CD4-positive, alpha-beta T cell treated with Interleukin-15 for 4 hours (primary cell): ENCODE measurements at places on chromosomes 2 and 18.
A peak's percentile ranks its signal among the peaks of the same experiment; 100 is the strongest.

DNA sequence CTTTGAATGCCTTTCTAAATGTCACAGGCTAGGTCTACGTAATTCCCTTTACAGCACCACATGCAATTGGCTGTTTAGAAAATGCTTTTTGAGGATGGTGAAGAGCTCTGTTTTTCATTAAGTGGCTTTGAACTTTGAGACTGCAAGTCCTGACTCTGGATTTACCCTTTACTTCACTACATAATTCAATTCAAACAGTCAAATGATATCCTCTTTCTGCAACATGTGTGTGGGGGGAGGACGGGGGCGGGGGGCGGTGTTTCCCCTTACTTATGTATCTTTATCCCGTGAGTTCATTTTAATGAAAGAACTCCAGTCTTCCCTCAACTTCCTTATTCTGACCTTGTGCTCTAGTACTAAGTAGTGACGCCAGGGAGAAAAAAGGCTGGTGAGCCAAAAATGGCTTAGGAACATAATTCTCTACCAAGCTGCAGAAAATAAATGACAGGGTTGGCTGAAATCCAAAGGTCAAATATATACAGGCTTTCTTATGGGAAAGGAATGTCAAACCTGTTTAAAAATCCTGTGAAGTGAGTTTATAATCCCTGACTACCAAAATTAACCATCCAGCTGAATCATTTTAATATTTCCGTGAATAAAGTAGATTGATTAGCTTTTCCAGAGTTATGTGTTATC is 119.6 kb downstream of the SLC8A1 start:
- DNase-seq, result no peak

DNA sequence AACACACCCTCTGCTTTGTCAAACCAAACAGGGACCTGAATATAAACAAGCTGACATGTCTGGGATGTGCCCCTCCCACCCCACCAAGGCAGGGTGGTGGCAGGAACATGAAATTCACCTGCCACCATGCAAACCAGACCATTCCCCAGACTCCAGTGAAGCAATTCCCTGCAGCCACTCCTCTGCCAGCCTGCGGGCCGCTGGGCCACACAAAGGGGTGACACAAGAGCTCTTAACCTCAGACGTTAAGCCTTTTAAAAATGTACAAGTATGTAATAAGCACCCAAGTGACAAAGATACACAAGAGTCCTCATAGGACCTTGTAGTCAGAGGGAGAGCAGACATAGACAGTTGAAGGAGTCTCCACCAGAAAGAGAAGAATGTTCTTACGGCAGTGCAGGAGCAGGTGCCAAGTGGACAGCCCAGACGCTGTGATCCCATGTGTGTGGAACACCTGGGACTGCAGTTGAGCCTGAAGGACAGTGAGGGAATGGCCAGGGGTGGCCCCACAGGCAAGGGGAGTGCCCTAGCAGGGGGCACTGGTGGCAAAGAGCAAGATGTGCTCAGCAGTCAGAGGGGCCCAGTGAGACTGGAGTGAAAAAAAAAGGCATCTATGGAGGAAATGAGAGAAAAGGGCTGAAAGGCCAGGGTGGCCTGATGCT is 36.9 kb downstream of the CRACDL start:
- DNase-seq, result no peak

DNA sequence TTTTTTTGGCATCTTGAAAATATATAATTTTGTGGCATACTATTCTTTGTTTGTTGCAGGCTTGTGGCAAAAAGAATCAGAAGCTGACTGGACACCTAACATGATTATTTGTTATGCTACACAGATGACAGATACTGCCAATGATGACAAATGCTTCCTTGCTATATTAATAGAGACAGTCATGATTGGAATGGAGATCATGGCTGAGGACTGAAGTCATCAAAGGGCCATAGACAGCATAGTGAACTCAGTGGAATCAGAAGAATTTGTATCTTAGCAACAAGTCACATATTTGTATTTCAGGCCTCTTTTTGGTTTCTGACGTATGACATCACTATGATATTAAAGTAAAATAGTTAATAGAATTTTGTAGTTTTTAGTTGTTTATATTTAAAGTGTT is 1003.8 kb upstream of the DDX18 start:
- no peak for DNase-seq

DNA sequence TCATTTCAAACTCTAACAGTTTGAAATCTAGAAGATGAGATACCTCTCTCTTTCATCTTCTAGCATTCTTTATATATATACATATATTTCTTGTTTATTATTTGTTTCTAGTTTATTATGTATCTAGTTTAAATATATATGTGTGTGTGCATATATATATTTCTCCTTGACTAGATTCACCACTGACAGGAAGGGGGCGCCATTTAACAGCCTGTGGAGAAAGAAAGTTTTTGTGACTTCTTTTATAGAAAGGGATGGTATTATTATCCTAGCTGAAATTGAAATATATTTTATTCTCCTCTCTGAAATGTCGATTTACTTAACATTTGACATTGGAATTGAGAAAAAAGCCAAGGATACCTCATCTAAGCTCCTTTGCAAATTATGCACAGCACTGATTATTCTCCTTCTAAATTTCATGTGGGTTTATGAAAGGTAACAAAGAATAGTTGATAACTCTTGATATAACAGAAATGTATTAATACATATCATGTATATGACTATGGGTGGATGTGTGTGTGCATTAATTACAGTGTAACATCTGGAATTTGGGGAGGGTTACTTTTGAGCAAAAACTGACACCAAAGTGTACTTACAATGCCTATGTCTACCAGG is 160.7 kb upstream of the NT5C1B start:
- peak; percentile 18 for DNase-seq

DNA sequence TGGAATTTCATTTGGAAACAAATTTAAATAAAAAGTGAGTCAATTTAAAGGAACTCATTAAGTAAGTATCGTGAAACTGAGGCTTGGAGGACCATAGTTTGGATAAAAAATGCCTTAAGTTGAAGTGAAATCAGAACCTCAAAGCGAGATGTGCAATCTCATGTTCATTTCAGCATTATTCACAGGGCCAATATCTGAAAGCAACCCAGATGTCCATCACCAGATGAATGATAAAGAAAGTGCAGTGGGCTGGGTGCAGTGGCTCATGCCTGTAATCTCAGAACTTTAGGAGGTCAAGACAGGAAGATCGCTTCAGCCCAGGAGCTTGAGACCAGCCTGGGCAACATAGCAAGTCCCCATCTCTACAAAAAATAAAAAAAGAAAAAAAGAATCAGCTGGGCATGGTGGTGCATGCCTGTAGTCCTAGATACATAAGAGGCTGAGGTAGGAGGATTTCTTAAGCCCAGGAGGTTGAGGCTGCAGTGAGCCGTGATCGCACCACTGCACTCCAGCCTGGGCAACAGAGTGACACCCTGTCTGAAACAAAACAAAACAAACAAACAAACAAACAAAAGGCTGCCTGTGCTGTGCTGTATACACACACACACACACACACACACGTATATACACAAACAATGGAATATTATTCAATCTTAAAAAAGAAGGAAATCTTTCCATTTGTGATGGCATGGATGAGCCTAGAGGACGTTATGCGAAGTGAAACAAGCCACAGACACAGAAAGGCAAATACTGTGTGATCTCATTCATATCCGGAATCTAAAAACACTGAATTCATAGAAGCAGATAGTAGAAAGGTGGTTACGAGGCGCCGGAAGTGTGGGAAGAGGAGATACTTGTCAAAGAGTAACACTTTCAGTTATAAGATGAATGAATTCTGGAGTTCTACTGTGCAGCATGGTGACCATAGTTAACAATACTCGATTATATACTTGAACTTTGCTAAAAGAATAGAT is 14.5 kb downstream of the SH3RF3 start:
- peak; percentile 37 for DNase-seq

DNA sequence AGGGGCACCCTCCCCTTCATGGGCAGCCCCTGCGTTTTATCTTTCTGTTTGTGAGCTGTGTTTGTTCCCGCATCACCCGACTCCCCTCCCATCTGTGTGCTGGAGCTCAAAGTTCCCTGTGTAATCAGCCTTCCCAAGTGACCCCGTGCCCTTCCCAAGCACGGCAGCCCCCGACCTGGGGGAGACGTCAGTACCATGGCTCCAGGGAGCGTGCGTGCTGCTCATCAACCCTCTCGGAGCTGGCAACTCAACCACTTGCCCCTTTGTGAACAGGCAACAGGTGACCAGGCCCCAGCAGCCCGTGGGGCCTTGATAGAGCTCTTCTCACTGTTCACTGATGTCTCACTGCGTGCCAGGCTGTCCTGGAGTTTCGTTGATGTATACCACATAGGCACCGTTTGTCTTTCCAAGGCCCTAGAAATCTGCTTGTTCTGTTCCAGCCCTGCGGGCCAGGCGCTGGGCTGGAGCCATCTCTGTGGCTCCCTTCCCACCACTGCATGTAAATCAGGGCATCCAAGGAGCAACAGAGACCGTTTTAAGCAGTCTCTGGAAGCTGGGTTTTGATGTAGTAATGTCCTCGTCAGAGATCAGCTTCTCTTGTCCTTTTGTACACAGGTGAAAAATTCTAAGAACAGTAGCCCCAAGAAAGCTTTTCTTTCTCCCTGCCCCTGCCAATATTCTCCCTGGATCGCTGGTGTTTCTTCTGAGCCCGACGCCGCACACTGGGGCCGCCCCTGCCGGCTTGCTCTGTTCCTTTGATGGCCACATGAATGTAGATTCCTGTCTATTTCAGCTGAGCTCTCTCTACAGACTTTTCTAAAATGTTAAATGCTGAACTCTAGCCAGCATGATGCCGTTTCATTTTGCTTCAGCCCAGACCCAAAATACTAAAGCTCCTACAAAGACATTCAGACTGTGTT is 107.0 kb upstream of the PTPRM start:
- DNase-seq, result no peak

- no peak for DNase-seq
Measured at GRCh38 chr2:190470256-190470826, 62.2 kb downstream of the MFSD6 start.

- DNase-seq, result no peak
Measured at GRCh38 chr2:114127372-114127771, 237.5 kb downstream of the ACTR3 start.

- no peak for DNase-seq
Measured at GRCh38 chr2:232501794-232502390, 14.3 kb upstream of the ECEL1 start.

DNA sequence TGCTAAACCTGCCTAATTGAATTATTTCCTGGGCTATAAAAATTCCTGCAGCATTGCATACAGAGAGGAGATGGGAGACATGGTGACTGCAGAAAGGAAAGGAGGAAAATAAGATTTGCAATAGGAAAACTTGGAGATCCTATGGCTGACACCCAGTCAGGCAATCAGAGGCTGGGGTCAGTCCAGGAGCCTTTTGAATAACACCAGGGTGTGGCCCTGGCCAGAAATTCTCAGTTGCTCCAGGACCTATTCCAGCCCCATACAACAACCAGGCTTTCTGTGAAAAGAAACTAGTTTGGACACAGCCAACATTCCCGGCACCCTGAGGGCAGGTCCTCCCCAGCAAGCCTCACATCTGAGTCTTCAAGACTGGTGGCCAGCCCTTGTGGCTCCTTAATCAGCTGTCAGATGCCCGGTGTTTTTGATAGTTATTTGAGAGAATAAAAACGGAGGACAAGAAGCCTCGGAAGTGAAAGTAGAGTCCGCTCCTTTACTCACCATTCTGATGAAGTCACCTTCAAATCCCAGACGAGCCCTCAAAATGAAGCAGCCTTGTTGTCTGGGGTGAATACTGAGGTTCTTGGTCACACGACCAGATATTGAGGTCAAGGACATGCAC is 31.1 kb upstream of the GMCL1 start:
- no peak for DNase-seq

GRCh38 chr18:48947560-48947959 is 3.2 kb downstream of the SMAD7 start:
- DNase-seq, result no peak

- no peak for DNase-seq
Measured at GRCh38 chr2:42874949-42875801, 82.8 kb upstream of the HAAO start.

DNA sequence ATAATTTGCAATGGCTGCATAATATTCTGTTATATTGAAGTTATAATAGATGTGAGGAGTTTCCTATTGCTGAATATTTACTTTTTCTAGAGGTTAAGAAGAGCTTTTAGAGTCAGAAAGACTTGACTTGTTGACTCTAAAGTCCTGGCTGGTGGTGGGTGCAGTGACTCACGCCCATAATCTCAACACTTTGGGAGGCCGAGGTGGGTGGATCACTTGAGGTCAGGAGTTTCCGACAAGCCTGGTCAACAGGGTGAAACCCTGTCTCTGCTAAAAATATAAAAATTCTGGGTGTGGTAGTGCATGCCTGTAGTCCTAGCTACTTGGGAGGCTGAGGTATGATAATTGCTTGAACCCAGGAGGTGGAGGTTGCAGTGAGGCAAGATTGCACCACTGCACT is 33.9 kb upstream of the ATIC start:
- DNase-seq, result no peak

DNA sequence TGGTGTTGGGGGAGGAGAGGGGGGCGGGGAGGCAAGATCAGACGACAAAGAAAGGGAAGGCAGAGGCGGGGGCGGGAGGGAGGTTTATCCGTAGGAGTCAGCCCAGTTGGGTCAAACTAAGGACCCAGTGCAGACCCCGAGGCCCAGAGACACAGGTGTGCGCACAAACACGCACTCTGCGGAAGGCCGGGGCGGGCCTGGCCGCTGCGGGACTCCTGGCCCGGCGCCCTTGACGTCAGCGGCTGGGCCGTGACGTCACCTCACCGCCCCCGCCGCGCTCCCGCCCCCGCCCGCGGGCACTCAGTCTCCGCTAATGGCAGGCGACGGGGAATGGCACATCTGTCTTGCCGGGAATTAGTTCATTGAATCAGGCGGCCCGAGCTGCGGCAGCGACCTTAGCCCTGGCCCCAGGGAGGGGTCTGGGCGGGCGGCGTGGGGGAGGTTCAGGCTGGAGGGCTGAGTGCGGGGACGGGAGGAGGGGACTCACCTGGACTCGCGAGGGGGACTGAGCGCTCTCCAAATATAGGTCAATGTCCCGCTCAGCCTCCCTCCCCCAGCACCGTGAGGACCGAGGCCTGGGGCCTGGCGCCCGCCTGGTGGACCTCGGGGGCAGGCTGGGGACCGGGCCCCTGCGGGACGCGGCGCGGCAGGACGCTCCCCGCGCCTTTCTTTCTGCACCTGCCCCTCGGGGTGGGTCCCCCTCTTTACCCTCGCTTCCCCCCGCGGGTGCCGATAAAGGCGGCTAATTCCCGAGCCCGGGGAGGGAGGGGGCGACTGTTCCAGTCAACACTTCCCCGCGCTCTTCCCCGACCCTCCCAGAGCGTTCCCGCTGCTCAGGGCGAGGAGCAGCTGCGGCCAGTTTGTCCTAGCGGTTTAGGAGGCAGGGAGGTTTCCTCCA is 15.5 kb upstream of the ECEL1 start:
- no peak for DNase-seq

DNA sequence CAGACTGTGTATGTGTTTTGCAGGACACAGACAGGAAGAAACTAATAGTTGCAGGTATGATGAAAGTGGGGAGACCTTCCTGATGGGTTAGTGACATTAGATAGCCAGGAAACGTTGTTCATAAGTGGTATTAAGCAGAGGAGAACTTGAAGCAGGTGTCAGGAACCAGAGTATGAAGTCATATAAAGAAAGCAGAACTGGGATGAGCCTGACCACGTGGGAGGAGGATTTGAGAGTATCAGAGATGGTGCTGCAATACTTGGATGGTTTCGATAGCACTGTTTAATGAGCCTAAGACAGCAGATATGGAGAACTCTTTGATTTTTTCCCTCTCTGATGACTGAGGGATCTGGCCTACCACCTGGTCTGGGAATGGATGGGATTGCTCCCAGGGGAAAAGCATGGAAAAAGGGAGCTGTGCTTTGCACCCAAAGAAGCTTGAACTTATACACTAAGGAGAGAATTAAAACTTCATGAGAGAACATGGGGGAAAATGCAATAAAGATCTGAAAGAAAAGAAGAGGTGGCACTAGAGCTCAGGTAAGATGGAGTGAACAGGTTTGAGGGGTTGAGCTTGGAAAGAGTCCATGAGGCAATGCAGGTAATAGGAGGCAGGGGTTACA is 226.0 kb upstream of the LRRTM1 start:
- DNase-seq, result no peak
